ENCODE measurements at places on chromosomes 5 and 9.

DNA sequence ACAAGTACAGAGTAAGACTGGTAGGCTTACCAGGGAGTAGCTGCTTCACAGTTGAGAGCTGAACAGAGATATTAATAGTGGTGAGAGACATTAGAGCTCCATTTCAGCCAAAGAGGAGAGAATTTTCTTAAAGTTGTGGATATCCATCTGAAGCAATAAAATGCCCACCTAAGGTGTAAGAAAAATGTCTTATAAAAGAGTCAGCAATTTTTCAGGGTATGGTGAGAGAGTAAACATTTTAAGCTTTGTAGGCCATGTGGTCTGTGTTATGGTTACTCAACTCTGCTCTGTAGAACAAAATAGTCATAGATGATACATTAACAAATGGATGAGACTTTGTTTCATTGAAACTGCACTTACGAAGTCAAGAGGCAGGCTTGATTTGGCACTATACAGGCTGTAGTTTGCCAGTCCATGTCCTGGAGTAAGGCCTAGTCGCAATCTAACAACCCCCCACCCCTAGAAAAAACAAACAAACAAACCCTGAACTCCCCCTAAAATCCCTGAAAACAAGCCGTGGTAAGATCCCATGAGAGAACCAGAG lies 945.4 kb upstream of the SEMA6A start:
- no peak for DNase-seq

DNA sequence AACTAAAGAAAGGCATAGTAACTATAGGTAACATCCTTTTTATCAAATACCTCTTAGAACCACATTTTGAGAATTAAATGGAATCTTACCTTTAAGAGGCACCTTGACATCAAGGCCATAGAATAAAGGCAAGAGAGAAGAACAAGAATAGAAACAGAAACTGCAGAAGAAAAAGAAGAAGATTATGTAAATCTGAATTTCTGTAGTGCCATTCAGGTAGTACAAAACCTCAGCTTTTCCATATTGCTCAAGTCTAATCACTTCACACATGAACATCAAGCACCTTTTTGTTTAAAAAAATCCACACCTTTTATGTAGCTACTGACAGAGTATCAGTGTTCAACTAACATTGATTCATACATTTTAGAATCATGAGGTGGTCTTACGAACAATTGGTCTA lies 91.8 kb upstream of the DPYSL3 start:
- no peak for DNase-seq

DNA sequence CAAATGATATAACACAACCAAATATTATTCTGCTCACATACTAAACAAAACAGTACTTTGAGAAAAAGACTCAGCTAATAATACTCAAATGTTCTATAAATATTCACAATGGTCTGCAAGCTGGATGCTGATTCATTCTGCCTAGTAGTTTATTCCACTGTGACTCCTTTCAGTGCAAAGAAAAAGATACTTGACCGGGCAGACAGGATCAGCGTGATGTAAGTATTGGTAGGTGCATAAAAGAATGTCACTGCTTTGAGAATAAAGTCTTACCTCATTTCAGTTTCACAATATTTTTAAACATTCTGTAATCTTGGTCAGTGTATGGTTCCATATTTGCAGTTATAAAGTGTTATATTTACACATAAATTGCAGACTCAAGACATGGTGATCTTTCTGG lies 223.0 kb upstream of the NUDT12 start:
- no peak for DNase-seq

DNA sequence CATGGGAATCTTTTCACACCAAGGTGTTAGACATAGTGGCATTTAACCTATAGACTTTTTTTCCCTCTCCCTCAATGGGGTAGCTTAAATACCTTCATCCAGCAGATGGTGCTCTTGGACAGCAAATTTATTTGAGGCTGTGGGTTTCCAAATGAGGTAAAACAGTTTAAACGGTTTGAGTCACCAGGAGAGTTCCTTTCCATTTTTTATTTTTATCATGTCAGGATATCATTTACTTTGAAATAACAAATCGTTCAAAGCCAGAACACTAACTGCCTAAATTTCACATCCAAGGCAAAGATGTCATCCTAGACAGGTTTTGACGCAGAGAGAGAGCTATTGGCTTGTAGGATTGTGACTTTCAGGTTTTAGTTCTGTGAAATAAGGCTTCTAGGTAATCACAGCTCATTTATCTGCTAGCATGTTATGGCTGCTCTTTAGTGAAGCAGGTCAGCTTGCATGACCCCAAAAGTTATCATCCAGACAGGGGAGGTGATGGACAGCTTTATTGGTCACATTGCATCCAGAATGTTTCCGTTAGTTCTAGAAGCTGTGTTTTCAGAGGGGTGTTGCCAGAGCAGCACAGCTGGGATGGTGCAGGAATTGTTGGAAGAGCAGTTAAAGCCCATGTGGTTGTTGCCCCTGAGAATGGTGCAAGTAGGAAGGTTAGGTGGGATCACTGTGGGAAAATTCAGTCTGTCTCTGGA lies 69.8 kb downstream of the KDM4C start:
- DNase-seq = no peak

DNA sequence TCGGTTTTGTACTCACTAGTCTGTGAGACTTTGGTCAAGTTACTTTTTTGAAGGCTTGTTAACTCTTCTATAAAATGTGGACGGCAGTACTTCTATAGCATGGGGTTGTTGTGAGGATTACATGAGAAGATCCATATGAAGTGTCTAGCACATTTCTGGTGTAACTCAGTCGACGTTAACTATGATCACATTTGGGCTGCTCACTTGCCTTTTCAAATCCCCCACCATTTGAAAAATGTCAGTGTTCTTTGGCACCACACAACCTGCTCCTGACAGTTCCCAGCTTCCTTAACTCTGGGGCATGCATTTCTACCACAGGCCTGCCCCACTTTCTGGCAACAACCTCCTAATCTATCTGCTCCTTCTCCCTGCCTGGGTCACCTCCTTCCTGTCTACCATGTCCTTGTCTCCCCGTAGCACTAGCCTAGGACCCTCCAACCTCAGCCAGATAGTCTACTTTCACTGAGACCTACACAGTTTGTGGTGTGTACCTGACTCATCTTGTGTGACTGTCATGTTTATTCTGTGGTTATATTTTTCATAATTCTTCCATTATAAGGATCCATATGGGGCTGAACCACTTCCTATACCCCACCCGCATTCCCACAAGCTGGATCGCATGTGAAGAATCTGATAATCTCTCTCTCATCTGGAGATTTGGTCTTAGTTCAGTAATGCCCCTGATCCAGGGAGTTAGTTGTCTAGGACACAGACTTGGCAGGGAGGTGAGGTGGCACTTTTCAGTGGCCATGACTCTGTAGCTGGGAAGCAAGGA lies 30.2 kb upstream of the BASP1 start:
- no peak for DNase-seq

GRCh38 chr5:173786286-173787187 lies 101.6 kb upstream of the CPEB4 start:
- no peak for DNase-seq

GRCh38 chr5:68303038-68303738 lies 87.6 kb downstream of the PIK3R1 start:
- no peak for DNase-seq

DNA sequence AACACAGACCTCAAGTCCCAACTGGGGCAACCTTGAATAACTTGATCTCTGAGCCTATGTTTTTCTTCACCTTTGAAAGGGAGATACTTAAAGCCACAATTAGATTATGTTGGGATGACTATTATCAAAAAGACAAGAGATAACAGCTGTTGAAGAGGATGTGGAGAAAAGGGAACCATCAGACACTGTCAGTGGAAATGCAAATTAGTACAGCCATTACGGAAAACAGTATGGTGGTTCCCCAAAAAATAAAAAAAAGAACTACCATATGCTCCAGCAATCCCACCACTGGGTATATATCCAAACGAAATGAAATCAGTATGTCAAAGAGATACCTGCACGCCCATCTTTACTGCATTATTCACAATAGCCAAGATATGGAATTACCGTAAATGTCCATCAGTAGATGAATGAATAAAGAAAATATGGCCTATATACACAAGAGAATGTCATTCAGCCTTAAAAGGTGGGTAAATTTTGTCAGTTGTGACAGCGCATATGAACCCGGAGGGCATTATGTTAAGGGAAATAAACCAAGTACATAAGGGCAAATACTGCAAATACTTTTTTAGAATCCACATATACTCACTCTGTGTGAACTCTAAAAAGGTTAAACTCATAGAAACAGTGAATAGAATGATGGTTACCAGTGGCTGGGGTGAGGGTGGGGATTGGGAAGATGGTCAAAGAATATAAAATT lies 12.7 kb downstream of the FAT2 start:
- no peak for DNase-seq

GRCh38 chr5:178273665-178274541 lies 41.3 kb upstream of the PHYKPL start:
- no peak for DNase-seq

GRCh38 chr9:123599781-123600180 lies 243.8 kb downstream of the CRB2 start:
- no peak for DNase-seq

DNA sequence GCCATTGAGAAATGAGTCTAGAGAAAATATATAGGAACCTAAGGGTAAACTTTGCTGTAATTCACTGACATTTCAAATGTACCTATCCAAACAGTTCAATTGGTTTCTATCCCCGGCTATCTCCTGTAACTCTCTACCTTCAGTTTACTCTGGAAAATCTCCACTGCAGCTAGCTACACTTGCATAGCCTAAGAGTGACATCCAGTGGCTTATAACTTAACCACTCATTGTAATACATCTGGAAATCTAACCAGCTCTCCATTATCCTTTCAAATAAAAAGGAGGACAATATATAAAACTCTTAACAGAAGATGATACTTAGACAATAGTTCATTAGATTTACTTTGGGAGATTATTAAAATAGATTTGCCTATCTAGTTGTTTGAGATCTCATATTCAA lies 35.3 kb upstream of the SPDL1 start:
- DNase-seq = no peak

DNA sequence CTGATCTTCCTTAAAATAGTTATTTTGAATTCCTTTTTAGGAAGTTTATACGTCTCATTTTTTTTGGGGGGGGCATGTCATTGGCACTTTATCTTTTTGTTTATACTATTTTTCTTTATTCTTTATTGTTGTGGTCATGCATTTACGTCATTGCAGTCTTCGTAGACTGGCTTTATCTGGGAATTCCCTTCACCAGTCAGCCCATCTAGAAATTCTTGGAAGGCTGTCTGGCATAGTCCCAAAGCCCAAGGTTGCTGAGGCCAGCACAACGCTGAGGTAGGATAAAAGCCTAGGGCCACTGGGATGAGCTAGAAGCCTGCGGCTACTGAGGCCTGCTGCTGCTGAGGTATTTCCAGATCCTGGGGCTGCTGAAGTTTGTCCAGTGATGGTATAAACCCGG lies 121.5 kb downstream of the ISOC1 start:
- DNase-seq = no peak

DNA sequence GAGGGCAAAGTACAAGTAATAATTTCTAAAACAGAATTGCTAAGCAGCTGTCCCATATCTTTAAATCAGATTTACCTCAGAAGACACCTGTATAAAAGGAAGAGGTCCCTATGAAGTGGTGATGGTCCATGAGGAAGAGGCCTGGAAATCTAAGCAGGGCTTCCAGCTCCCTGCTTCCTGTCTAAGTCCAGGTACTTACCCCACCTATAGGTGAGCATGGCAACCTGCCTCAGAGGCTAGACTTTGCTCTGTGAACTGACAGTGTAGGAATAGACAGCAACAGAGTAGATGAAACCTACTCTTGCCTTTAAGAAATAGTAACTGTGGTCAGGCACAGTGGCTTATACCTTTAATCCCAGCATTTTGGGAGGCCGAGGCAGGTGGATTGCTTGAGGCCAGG lies 55.8 kb upstream of the ARRDC3 start:
- no peak for DNase-seq

- no peak for DNase-seq
Measured at GRCh38 chr5:135477613-135478066, 25.5 kb upstream of the TIFAB start.

DNA sequence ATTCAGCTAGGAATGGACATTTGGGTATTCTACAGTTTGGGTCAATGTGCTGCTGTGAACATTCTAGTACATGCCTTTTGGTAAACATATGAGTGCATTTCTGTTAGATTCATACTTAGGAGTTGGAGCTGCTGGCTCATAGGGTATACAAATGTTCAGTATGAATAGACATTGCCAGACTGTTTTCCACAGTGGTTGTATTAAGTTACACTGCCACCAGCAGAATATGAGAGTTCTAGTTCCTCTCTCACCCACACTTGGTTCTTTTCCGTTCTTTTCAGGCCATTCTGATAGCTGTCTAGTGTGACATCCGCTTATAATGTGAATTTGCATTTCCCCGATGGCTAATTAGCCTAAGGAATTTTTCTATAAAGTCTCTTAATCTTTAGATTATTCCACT lies 25.0 kb downstream of the STOM start:
- DNase-seq = no peak

DNA sequence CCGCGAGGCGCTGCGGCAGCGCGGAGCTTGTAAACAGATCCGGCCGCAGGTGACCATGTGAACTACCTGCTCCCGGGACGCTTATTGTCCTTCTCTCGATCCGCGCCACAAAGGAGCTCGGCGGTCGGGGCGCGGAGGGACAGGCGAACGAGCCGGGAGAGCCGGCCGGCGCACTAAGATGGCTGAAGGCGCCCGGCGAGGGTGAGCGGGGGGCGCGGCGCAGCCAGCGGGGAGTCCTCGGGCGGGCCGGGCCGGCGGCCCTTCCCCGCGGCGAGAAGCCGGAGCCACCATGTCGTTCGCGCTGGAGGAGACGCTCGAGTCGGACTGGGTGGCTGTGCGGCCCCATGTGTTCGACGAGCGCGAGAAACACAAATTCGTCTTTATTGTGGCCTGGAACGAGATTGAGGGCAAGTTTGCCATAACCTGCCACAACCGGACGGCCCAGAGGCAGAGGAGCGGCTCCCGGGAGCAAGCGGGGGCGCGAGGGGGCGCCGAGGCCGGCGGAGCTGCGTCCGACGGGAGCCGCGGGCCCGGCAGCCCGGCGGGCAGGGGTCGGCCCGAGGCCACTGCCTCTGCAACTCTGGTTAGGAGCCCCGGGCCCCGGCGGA lies 535 bp downstream of the JMY start:
- no peak for DNase-seq

- DNase-seq = no peak
Measured at GRCh38 chr9:7963026-7963425, 163.4 kb upstream of the DMAC1 start.

GRCh38 chr9:74120470-74120869 lies 376.7 kb upstream of the RORB start:
- no peak for DNase-seq

- no peak for DNase-seq
Measured at GRCh38 chr5:36870399-36871040, 6.0 kb upstream of the NIPBL start.

Data from stimulated activated CD8-positive, alpha-beta memory T cell treated with anti-CD3 and anti-CD28 coated beads, Interleukin-15, amount 100 ng/mL, for 1 hour (primary cell).